ENCODE measurements at places on chromosomes 12 and 14. TPM values are rescaled to one million over a fixed set of nuclear protein-coding genes. Genes with fewer than 3 reads are reported as not detected.

The ACACB gene
- 136 TPM for total RNA-seq

The CRACR2A gene
- 4.2 TPM for total RNA-seq

The SIX1 gene
- total RNA-seq, result not detected

The TSPAN9 gene
- 28.0 TPM for total RNA-seq

The KLRK1 gene
- total RNA-seq, result not detected

The RNASE3 gene
- not detected for total RNA-seq

The ATP5MC2 gene
- total RNA-seq, result 571 TPM

The SMARCD1 gene
- total RNA-seq, result 37.7 TPM

The KLRG1 gene
- 4.3 TPM for total RNA-seq

The MYO1H gene
- not detected for total RNA-seq

DNA sequence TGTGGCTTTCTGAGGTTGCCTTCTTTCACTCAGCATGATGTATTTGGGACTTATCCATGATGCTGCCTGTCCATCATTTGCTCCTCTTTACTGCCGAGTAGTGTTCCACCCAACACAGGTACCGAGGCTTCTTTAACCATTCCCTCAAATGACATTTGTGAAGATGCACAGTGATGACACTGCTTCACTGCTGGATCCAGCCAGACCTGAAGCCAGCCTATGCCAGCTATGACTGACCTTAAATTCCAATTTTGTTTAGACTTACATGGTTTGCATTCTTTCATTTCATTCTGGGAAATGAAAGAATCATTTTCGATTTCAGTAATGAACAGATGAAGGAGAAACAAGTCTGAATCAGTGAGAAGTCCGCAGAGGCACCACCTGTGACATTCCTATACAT is 271.0 kb downstream of the AACS start:
- H3K4me1 ChIP-seq, result peaks cover 2% of the 10 kb centered on the region
- no peak overlapping the region for H3K27ac ChIP-seq
- H3K4me3 ChIP-seq, result no peak overlapping the region
- H3K36me3 ChIP-seq, result no peaks in the 10 kb centered on the region
- H3K27me3 ChIP-seq, result no peaks in the 10 kb centered on the region

GRCh38 chr12:59070322-59070933 is 150.1 kb upstream of the LRIG3 start:
- H3K36me3 ChIP-seq, result no peaks in the 10 kb centered on the region
- H3K27me3 ChIP-seq, result no peaks in the 10 kb centered on the region
- no peak for DNase-seq

DNA sequence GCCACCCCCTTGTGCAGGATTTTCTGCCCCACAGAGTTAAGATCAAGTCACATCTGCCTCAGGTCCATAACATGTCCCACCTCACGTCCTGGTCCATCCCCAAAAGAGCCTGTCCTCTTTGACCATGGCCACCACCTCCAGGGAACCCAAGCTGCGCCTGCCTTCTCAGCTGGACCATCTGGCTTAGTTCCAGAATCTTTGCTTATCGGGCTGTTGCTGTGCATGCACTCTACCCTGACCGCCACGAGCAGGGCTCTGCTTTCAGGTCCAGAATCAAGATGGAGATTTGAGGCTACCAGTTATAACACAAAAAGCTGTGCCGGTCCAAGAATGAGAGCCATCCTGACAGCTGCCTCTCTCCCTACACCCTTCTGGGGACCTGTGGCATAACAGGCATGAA is 326.7 kb downstream of the DPF3 start:
- H3K4me3 ChIP-seq, result no peak overlapping the region
- H3K36me3 ChIP-seq, result no peaks in the 10 kb centered on the region
- H3K4me1 ChIP-seq, result peaks cover 5% of the 10 kb centered on the region
- no peak overlapping the region for H3K27ac ChIP-seq

- H3K36me3 ChIP-seq, result no peaks in the 10 kb centered on the region
- DNase-seq, result no peak
- H3K27ac ChIP-seq, result peak overlapping the region; percentile 38
- H3K4me3 ChIP-seq, result no peak overlapping the region
- H3K27me3 ChIP-seq, result no peaks in the 10 kb centered on the region
These were observed 17.7 kb downstream of the ETV6 start for GRCh38 chr12:11667171-11667570.

DNA sequence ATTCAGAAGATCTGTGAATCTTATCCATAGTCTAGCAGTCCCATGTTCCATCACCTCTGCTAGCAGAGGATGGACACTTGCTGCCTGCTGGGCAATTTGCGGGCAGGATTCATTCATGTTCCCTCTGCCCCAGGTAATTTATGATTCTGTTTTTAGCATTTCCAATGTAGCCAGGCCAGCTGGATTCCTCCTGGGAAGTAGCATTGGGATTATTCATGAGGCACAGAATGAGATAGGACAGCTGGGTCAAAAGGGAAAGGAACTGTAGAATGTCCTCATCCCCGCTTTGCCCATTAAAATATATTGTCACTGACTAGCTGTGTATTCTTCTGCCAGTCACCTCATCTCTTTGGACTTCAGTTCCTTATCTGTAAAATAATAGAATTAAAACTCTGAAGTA is 68.7 kb downstream of the SLC35F4 start:
- H3K36me3 ChIP-seq, result no peaks in the 10 kb centered on the region
- no peaks in the 10 kb centered on the region for H3K27me3 ChIP-seq

GRCh38 chr12:64756376-64756775 is 2.8 kb downstream of the GNS start:
- H3K27ac ChIP-seq, result no peak overlapping the region
- no peaks in the 10 kb centered on the region for H3K36me3 ChIP-seq
- H3K4me3 ChIP-seq, result no peak overlapping the region
- peaks cover 12% of the 10 kb centered on the region for H3K4me1 ChIP-seq

DNA sequence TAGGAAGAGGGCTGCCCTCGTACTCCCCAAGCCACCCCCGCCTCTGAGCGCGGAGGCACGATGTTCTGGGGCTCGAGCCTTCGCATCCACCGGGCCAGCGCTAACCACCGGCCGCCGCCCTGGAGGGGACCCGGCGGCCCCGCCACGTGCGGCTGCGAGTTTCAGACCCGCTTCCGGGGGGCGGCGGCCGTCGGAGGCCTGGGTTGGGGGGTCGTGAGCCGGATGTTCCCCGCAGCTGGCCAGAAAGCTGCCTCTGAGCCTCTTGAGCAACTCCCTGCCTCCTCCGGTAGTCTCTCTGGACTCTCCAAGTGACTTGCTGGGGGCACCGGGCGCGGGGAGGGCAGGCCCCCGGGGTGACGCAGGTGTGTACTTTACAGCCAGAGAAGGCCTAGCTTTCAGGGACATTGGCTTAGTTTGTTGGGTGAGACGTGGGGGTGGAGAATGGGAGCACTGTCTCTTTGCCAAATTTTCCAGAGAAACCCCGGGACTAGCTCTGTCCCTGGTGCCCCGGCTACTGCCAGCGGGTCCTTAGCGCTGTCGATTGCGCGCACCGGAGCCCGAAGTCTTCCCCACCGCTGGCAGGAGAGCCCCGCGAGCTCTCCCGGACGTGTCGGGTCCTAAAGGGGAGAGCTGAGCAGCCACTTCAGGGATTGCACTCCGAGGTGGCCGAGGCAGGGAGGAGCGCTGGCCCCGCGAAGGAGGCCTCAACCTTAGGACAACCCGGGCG is 15.6 kb downstream of the OTX2 start:
- H3K36me3 ChIP-seq, result no peaks in the 10 kb centered on the region
- H3K4me3 ChIP-seq, result no peak overlapping the region
- no peak for DNase-seq
- H3K4me1 ChIP-seq, result peaks cover 27% of the 10 kb centered on the region
- no peak overlapping the region for H3K27ac ChIP-seq
- peaks cover 75% of the 10 kb centered on the region for H3K27me3 ChIP-seq

- no peaks in the 10 kb centered on the region for H3K36me3 ChIP-seq
- peak; percentile 70 for DNase-seq
- H3K27ac ChIP-seq, result no peak overlapping the region
- no peaks in the 10 kb centered on the region for H3K4me1 ChIP-seq
- H3K27me3 ChIP-seq, result no peaks in the 10 kb centered on the region
These were observed 10.9 kb downstream of the LRTM2 start for GRCh38 chr12:1830981-1831963.

DNA sequence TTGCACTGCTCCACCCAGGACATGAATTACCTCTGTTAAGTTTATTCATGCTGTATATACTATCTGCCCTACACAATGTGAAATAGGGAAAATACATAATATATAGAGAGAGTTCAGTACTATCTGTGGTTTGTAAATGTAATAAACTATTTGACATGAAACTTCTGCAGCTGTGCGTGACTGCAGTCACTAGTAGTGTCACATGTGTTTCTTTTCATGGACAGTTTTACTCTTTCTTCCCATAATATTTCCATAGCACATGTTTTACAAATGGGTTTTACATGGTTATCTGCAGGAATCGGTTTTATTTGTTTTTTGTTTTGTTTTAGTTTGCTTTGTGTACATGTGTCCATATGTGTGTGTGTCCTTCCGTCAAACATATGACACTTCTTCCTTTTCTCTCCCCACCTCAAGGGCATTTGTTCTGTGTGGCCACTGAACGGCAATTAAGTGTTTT is 1644.1 kb upstream of the FLRT2 start:
- H3K36me3 ChIP-seq, result no peaks in the 10 kb centered on the region
- no peaks in the 10 kb centered on the region for H3K4me1 ChIP-seq
- no peak overlapping the region for H3K4me3 ChIP-seq
- H3K27me3 ChIP-seq, result no peaks in the 10 kb centered on the region
- DNase-seq, result no peak
- H3K27ac ChIP-seq, result no peak overlapping the region

DNA sequence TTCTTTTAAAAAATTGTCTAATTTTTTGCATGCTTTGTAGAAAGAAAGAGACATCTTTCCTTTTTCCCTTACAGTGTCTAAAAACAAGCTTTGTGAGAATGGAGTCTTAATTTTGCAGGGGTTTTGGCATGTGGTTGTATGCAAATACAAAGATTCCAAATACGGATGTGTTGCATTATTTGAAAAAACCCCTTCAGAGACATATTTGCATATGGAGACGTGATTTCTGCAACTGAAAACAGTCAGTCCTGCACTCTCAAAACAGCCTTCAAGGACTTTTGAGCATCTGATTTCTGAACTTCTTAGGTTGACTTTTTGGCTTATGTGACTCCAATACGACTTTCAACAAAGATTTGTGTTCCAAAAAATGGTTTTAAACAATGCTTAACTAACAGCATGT is 7.8 kb downstream of the IRAK3 start:
- H3K4me1 ChIP-seq, result no peaks in the 10 kb centered on the region
- no peak for DNase-seq
- no peak overlapping the region for H3K27ac ChIP-seq
- H3K27me3 ChIP-seq, result no peaks in the 10 kb centered on the region
- H3K4me3 ChIP-seq, result no peak overlapping the region

GRCh38 chr12:19517583-19517982 is 78.3 kb downstream of the AEBP2 start:
- DNase-seq, result no peak
- H3K4me3 ChIP-seq, result no peak overlapping the region
- H3K27me3 ChIP-seq, result no peaks in the 10 kb centered on the region
- H3K27ac ChIP-seq, result no peak overlapping the region
- H3K4me1 ChIP-seq, result no peaks in the 10 kb centered on the region

GRCh38 chr12:851913-852312 is 97.6 kb downstream of the RAD52 start:
- H3K36me3 ChIP-seq, result no peaks in the 10 kb centered on the region
- no peaks in the 10 kb centered on the region for H3K4me1 ChIP-seq
- H3K4me3 ChIP-seq, result no peak overlapping the region
- peak overlapping the region; percentile 44 for H3K27ac ChIP-seq

GRCh38 chr14:29913566-29913965 is 14.1 kb downstream of the PRKD1 start:
- DNase-seq, result no peak
- H3K4me1 ChIP-seq, result no peaks in the 10 kb centered on the region
- no peaks in the 10 kb centered on the region for H3K27me3 ChIP-seq
- H3K36me3 ChIP-seq, result no peaks in the 10 kb centered on the region
- H3K4me3 ChIP-seq, result no peak overlapping the region

GRCh38 chr12:43758247-43758727 is 303 bp downstream of the PUS7L start:
- H3K4me3 ChIP-seq, result peak overlapping the region; percentile 51
- H3K27me3 ChIP-seq, result no peaks in the 10 kb centered on the region
- DNase-seq, result peak; percentile 62
- no peaks in the 10 kb centered on the region for H3K36me3 ChIP-seq
- H3K27ac ChIP-seq, result peak overlapping the region; percentile 83
- H3K4me1 ChIP-seq, result no peaks in the 10 kb centered on the region

- peak overlapping the region; percentile 2 for H3K4me3 ChIP-seq
- peaks cover 56% of the 10 kb centered on the region for H3K4me1 ChIP-seq
- H3K27me3 ChIP-seq, result no peaks in the 10 kb centered on the region
- DNase-seq, result no peak
- H3K36me3 ChIP-seq, result no peaks in the 10 kb centered on the region
These were observed 93.5 kb downstream of the LRRC74A start for GRCh38 chr14:76919431-76920330.

DNA sequence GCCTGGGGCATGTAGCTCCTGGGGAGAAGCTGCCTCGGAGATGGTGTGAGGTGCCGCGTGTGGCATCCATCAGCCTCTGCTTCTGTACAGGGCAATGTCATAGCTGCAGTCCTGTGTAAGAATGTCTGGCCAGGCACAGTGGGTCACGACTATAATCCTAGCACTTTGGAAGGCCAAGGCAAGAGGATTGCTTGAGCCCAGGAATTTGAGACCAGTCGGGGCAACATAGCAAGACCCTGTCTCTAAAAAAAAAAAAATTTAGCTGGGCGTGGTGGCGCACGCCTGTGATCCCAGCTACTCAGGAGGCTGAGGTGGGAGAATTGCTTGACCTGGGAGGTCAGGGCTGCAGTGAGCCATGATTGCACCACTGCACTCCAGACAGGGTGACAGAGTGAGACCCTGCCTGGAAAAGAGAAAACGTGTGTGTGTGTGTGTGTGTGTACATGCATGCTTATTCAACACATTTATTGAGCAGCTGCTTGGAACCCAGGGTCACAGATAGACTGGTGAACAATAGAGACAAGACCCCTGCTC is 24.1 kb downstream of the RHOF start:
- H3K27ac ChIP-seq, result no peak overlapping the region
- DNase-seq, result no peak
- H3K27me3 ChIP-seq, result no peaks in the 10 kb centered on the region
- no peak overlapping the region for H3K4me3 ChIP-seq

GRCh38 chr14:32925439-32925838 is 13.2 kb upstream of the NPAS3 start:
- no peak overlapping the region for H3K4me3 ChIP-seq
- no peaks in the 10 kb centered on the region for H3K36me3 ChIP-seq
- H3K27ac ChIP-seq, result no peak overlapping the region
- no peaks in the 10 kb centered on the region for H3K27me3 ChIP-seq
- no peak for DNase-seq

- no peaks in the 10 kb centered on the region for H3K27me3 ChIP-seq
- no peak for DNase-seq
- no peak overlapping the region for H3K27ac ChIP-seq
- H3K4me1 ChIP-seq, result no peaks in the 10 kb centered on the region
- no peaks in the 10 kb centered on the region for H3K36me3 ChIP-seq
These were observed 134.1 kb downstream of the PLEKHA5 start for GRCh38 chr12:19263672-19264071.

Measured in sigmoid colon (tissue), 7 donors.